Stimulated activated naive CD4-positive, alpha-beta T cell (primary cell): ENCODE measurements at places on chromosomes 3 and 15.
A peak's percentile ranks its signal among the peaks of the same experiment; 100 is the strongest.

DNA sequence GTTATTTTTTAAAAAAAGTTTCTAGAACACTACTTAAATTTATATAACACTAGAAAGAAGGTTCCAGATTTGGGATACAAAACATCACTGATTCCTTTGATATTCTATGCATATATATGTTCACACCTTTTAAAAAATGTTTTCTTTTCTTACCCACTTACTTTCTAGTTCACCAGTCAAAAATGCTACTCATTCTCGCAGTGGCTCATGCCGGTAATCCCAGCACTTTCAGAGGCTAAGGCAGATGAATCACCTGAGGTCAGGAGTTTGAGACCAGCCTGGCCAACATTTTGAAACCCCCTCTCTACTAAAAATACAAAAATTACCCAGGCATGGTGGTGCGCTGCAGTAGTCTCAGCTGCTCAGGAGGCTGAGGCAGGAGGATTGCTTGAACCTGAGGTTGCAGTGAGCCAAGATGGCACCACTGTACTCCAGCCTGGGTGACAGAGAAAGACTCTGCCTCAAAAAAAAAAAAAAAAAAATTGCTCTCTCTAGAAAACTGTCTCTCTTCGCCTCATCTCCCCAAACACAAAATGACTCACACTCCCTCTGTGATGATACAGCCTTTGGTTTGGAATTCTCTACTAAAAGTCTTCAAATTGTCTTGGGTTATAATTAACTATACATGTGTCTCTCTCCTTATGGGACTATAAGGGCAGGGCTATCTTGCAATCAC is 52.6 kb upstream of the TGFBR2 start:
- DNase-seq = no peak

DNA sequence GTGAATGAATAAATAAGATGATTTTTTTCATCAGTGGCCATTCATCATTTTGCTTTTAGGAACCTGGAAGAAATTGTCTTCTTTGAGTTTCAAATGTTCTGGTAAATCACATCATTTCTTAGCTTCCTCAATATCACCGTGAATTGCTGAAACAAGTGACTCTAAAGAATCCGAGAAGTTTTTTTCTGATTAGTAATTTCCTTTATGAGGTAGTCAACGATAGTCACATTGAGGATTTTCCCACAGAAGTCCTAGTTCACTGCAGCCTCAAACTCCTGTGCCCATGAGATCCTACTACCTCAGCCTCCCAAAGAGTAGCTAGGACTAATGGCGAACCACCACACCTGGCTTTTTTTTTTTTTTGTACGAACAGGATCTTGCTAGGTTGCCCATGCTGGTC is 3.6 kb upstream of the TMPRSS7 start:
- no peak for DNase-seq

DNA sequence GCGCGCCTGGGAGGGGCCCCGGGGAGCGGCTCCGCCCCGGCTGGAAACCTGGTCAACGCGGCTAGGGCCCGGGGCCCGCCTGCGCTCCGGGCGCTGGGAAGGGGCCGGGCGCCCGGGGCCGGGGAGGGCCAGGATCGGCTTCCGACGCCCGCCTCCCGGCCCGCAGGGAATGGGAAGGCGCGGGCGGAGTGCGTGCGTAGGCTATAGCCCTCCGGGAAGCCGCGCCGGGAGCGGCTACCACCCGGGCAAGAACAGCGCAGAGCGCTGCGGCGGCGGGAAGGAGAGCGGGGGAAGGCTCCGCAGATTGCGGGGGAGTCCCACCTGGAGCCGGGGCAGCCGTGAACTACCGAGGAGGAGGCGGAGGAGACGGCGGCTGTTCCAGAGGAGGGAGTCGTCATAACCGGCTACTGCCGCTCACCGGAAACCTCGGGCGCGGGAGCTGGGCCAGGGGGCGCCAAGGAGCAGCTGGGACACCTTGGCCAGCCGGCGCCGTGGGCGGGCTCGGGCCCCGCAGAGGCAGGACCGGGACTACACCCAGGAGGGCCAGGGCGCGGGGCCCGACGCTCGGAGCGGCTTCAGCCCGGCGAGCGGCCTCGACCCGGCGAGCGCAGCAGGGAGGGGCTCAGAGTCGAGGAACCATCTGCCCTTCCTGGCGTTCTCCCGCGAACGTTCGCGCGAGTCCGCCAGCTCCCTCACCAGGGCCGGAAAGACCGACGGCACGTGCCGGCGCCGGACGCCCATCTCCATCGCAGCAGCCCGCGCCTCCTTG is at the start of gene EOGT:
Gene EOGT, minus strand, starts transcription at position 432 of the 769 bp plus-strand sequence. CDS start 3,838 bp downstream, outside the sequence.
- peak; percentile 69 for DNase-seq

GRCh38 chr15:77030048-77030927 is 35.4 kb downstream of the PSTPIP1 start:
- no peak for DNase-seq

GRCh38 chr15:99105514-99106341 is 848 bp downstream of the SYNM start:
- peak; percentile 52 for DNase-seq

DNA sequence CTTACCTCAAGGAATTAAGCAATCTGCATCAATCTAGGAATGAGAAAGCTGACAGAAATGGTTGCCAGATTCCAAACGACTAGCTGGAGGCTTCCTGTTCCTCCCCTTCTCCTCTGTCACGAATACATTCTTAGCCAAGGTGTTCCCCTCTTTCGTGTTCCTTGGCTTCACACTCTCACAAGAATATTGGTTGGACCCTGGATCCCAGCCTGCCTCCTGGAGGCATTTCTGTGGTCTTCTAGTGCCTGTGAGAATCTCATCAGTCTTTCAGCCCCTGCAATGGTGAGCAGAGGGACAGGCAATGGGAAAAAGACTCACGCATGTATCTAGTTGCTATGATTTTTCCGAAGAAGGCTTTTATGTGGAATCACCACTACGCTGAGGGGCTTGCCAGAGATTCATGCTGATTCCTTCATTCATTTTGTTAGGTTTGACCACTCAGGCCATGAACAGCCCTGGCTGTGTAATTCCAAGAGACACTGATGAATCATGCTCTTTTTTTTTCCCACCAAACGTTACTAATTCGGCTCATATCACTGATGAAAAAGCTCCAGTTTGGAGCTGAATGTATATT is 1.6 kb upstream of the P3H2 start:
- DNase-seq = no peak

- no peak for DNase-seq
Measured at GRCh38 chr3:102525624-102526023, 90.8 kb downstream of the ZPLD1 start.

DNA sequence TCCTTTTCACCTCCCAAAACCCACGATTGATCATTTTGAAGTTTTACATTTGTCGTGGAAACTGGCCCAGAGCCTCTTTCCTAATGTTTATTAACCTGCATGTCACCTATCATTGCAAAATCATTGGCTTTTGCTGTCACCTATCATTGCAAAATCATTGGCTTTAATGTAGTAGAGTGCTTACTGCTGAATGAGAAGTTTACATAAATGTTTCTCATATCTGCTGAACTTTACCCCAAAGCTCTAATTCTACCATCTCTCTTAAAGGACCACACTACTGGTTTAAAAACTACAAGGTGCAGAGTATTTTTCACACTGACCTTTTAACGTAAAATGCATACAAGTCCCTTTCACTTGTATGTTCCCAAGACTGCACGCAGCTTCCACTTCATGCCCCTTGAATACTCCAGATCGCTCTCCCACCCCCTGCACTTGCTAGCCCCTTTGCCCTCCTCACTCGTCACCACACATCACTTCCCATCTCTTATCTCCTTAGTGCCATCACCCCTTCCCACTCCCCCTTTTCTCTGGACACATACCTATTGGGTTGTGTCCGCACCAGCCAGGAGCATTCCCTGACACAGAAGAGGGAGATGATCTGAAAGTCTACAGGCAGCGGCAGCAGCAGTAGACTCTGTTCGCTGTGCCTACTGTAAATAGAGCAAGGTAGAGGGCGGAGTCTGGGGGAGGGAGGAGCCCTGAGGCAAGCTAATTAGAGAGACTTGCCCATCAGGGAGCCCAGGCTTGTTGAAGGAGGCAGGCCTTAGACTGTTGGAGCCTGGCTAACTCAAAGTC is 30.2 kb upstream of the ATOSA start:
- DNase-seq = no peak

DNA sequence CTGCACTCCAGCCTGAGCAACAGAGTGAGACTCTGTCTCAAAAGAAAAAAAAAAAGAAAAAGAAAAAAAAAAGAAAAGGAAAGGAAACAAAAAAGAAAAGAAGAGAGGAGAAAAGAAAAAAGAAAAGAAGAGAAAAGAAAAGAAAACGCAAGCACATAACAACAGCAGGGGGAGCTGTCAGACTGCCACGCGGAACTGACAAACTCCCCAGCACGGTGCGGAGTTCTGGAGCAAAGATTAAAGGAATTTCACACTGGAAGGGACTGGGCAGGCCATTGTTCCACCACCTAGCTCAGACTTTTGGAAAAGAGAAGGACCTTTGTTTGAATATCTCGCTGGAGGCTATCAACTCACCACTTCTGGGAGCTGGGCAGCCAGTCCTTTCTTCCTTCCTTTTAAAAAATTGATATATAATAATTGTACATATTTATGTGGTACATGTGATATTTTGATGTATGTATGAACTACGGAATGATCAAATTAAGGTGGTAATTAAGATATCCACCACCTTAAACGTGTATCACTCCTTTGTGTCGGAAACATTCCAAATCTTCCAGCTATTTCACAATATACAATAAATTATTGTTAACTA is 40.5 kb downstream of the DPPA2 start:
- no peak for DNase-seq

DNA sequence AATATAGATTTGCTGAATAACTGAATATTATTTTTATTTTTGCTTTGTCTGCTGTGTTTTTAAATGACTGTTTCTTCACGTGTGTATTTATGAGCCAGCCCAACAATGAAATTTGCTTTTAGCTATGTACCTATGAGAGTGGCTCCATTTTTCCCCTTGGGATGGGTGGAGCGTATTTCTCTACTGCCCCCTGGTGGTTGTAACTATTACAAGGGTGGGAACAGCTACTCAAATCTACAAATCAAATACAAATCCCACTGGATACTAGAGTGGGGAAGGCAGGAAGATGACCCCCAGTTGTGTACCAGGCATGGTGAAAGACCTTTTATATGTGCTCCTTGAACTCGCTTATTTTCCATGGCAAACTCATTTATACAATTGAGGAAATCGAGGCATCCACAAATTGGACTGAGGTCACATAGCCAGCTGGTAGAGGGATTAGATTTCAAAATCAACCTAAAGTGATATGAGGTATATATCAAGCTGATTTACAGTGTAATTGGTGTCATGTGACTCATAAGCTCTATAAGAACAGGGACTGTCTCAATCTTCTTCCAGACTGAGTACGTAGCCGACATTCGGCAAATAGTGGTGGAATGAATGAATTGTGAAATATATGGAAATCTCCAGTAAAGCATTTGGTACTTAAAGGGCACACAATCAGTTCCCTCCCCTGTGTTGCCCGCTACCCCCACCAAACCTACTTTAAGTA is 69.5 kb upstream of the VEPH1 start:
- DNase-seq = peak; percentile 1

GRCh38 chr15:101314336-101315125 is 19.5 kb upstream of the SNRPA1 start:
- no peak for DNase-seq

GRCh38 chr3:71690341-71690841 is 34.8 kb downstream of the EIF4E3 start:
- DNase-seq = no peak
